ENCODE measurements at places on chromosomes 2 and 18. TPM values are rescaled to one million over a fixed set of nuclear protein-coding genes. Genes with fewer than 3 reads are reported as not detected.

Gene MTA3
- 68.9 TPM for polyA plus RNA-seq

DNA sequence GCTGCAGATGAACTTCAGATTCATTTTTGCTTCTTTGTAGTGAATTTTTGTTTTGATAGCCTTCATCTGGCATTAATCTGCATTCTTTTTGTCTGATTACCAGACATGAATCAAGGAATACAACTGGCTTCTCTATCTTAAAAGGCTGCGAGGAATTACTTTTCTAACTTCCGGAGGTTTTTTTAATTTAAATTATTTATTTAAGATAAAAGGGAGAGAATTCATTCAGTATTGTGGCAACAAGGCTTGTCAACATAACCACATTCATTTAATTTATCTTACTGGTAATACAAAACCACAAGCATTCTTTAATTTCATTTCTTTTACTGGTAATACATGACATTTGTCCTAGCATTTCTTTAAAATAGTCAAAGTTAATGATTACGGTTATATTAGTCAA lies 36.0 kb downstream of the CSRNP3 start:
- no peak for DNase-seq

DNA sequence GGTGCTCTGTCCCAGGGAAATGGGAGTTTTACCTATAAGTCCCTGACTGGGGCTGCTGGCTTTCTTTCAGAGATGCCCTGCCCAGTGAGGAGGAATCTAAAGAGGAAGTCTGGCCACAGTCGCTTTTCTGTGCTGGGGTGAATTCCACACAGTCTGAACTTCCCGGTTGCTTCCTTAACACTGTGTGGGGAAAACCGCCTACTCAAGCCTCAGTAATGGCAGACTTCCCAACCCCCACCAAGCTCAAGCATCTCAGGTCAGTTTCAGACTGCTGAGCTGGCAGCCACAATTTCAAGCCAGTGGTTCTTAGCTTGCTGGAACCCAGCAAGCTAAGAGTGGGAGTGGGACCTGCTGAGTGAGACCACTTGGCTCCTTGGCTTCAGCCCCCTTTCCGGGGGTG lies 54.9 kb downstream of the NUP35 start:
- no peak for DNase-seq

DNA sequence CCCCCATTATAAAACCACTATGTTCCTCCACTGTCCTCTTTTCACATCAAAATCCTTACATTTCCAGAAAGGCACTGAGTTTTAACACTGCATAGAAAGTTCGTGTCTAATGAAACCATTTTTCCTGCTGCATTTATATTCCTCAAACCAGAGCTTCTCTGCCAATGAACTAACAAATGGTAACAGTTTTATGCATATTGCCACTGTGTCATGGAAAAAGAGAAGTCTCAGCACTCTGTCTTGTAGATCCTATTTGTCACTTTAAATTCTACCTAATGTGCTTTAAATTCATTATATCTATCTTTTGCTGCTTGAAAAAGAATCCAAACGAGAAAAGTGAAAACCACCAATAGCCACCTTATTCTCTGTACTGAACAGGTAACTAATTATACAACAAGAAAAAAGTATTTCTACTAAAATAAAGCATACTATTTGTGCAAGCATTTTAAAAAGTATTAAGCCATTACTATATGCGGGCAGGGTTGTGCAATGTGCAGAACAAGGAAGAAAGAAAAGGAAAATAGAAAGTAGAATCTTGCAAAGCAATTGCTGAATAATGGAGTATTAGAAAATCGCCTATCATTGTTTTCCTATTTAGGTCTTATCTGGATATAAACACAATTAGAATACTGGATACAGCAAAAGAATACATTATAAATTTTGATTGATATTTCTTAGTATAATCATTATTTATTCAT lies 328.9 kb downstream of the ZEB2 start:
- no peak for DNase-seq

Gene C2orf81
- polyA plus RNA-seq, result 5.7 TPM

- DNase-seq, result no peak
Observed at GRCh38 chr2:51003345-51004192, 28.4 kb downstream of the NRXN1 start.

DNA sequence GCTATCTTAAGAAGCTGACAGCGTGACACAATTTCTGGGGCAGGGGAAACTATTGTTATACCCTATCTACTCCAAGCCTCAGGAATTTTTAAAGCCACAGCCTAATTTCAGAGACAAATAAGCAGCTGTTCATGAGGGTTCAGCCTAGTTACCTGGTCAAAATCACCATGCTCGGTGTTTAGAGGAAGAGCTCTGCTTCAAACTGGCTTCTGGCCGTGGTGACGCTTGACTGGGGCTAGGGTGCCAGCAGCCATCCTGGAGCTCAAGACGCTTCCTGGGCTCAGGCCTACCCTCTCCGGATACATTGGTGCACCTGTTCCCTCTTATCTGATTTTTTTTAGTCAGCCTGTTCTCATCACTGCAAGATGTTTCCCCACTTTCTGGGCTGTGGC lies 41.7 kb downstream of the FRZB start:
- DNase-seq, result no peak

GRCh38 chr2:161379740-161380139 lies 36.4 kb upstream of the TBR1 start:
- no peak for DNase-seq

Gene STPG4
- polyA plus RNA-seq, result 0.54 TPM

Gene VWC2L
- not detected for polyA plus RNA-seq

DNA sequence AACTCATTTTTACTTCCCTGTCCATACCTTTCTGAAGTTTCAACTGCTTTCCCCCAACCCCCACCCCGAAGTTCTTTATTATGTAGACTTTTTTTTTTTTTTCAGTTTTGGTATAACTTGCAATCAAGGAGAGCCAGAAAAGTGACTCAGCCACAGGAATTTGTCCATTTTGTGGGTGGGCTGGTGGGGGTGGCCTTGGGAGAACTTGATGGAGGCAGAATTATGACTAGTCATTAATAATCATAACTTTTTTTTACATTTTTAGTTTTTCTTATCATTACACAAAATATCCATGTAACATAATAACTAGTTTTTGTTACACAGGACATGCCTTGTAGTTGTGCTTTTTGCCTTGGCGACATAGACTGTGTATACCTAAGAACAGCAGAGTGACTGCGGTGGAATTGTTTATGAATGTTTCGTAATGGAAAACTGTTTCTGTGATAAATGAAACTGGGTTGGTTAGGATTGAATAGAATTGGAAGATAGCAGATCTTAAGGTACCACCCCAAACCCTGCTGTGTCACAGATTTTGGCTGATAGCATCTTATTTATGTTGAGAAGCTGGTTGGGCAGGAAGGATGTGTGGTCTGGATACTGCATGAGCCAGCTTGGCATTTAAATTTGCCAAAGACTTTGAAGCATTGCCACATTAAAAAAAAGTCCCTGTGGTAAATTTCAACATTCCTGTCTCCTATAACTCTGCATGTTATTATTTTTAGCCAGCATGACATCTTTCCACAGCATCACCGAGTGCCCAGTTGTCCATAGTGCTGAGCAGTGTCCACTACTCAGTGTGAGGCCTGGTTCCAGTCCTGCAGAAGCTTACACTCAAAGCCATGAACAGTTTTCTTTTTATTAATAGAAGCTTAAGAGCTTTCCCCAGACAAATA lies 30.7 kb downstream of the LYPD6B start:
- no peak for DNase-seq

Gene LHCGR
- polyA plus RNA-seq, result not detected

- DNase-seq, result no peak
Observed at GRCh38 chr18:32934201-32934600, 161.4 kb upstream of the KLHL14 start.

- DNase-seq, result no peak
Observed at GRCh38 chr2:42900289-42900891, 108.0 kb upstream of the HAAO start.

DNA sequence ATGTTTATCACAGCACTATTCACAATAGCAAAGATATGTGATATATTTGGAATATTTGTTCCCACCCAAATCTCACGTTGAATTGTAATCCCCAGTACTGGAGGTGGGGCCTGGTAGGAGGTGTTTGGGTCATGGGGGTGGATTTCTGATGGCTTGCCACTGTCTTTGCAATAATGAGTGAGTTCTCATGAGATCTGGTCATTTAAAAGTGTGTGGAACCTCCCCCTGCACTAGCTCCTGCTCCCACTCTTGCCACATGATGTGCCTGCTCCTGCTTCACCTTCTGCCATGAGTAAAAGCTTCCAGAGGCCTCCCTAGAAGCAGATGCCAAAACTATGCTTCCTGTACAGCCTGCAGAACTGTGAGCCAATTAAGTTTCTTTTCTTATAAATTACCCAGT lies 72.2 kb upstream of the DYNC1I2 start:
- DNase-seq, result no peak

All from left lung (tissue), 14 donors.